Activated T-helper 1 cell treated with anti-CD3 and anti-CD28 coated beads, Interleukin-2, amount 50 U/mL, for 16 hours (primary cell): ENCODE measurements at places on chromosomes 6 and 20.

DNA sequence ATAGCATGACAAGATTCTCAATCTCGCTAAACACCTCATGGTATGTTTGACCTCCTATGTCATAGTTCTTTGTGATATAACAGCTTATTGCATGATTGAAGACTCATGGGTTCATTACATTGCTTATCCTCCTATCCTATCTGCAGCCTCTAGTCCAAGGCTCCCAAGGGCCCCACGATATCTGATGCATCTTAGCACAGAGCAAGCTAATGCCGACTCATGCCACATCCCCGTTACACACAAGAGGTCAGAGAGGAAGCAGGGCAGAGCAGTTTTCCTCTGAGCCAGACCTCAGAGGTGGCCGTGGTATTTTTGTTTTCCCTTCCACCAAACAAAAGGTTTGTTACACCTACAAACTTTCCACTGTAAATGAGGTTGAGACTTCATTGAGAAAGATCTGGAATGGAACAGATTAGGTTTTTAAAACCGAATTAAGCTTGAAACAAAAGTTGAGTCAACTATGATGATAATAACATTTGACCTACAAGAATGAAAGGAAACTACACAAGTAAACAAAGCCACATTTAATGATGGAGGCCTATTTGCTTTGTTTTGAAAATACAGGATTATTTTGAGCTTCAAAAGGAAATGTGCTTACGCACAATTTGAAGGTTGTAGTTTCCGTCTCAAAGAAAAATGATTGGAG, 133.9 kb upstream of the MYLIP start:
- DNase-seq = no peak

DNA sequence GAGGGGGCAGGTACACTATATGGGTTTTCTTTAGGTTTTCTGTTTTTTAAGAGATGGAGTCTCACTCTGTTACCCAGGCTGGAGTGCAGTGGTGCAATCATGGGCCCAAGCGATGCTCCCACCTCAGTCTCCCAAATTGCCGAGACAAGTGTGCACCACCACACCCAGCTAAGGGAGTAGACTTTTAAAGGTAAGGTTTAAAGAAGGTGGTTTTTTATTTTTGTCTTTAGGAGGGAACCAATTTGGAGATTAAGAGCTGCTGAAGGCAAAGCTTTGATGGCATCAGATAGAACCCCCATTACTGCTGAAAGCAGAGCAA, 7.9 kb downstream of the SRSF6 start:
- no peak for DNase-seq

DNA sequence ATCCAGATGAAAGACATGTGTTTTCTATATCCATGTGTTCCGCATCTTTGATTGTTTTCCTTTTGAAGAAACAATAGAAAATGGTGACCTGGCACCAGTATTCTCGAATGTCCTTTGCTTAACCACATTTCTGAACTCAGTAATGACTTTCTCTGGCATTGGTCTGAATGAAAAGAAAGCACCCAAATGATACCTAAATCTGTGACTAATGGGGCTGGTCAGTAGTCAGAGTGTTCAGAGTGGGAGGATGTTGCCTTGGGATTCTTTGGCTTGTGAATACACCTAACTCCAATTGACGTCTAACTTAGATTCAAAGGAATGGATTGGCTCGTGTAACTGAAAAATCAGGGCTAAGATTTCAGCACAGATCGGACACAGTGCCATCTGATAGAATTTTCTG, 27.1 kb downstream of the PARD6B start:
- no peak for DNase-seq

GRCh38 chr6:32603888-32604287, 14.2 kb upstream of the HLA-DRB1 start:
- no peak for DNase-seq

- no peak for DNase-seq
Measured at GRCh38 chr6:43297644-43298564, at the start of gene SLC22A7. SLC22A7 (plus strand) TSS chr6:43298260; CDS start chr6:43298359, 99 bp downstream.

DNA sequence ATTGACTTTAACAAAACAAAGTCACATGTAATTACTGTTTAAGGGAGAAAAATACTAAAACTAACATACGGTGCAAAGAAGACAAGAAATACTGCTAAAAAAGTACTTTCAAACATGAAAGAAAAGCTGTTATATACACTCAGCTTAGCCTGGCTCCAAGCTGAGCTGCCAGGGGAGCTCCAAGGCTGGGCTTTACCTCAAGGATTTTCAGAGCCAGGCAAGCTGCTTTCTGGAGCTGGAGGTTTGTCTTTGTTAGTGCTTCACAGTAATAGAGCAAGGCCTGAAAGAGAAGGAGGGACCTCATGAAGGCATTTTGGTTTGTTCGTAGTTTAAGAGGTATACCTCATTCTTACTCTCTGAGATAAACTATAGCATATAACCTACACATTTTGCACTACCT, 19.6 kb upstream of the ARMH2 start:
- DNase-seq = no peak

GRCh38 chr6:14194483-14194882, 76.9 kb downstream of the CD83 start:
- DNase-seq = no peak

- DNase-seq = no peak
Measured at GRCh38 chr6:166752097-166752496, 125.0 kb upstream of the RPS6KA2 start.

DNA sequence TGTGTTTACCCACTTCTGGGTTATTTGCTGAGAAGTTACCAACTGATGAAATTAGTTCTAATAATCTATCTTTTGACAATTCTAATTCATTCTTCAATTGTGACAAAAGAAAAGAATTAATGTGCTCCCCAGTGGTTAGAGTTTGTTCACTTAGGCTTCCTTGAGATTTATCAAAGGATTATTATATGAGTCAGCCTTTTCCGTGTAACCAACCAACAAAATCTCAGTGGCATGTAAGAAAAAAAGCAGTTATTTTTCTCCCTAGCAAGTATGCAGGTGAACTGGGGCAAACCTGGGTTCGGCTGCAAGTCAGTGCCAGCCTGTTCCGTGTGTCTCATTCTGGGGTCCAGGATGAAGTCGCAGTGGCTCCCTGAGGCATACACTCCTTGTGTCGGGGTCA, 28.8 kb upstream of the HIVEP1 start:
- no peak for DNase-seq

DNA sequence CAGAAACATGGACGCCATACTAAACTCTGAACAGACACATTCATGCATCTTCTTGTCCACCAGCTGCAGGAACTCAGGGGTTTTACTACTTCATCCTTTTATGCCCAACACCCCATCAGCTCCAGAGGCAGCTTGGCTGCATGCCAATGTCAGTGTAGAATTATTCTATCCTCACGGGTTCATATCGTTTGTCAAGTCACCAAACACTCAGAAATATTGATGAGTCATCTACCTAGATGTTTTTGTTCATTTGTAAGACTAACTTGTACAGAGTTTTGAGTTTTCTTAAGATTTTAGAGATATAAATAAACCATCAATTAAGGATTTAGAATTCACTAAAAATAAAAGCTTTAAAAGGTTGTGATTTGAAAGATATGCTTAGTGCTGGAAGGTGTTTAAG, 590.7 kb upstream of the FLRT3 start:
- DNase-seq = no peak

DNA sequence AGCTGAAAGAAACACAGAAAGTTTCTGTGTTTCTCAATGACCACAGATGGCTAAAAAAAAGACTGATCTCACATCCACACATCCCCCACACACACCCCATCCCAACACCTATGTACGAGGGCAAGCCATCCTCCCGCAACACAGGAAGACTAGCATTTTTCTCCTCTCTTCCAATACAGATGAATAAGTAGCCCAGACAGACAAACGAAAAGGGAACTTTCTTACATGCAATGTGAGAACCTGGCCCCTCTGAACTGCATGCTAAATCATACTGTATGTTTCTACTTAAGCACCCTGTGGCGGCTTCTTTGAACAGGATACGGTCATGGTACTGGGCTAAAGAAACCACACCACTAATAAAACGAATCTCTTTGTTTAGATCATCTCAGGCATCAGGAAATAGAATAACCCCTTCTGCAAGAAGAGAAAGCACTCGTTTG, 116.2 kb downstream of the GMDS start:
- DNase-seq = no peak

DNA sequence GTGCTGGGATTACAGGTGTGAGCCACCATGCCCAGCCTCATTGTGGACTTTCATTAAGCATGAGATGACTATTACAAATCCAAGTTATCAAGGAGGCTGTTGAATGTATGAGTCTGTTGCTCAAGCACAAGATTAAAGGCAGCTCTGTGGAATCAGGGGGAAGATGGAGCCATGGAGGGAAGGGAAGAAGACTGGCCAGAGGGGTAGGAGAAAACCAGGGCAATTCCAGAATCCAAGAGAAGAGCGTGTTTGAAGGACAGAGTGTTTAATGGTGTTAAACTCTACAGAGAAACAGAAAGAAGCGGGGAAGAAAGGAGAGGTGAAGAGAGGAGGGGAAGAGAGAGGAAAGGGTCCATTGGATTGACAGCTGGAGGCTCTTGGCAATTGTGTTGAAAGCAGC, 49.8 kb upstream of the TTPAL start:
- no peak for DNase-seq

GRCh38 chr6:142376115-142376514, 74.3 kb downstream of the ADGRG6 start:
- no peak for DNase-seq

DNA sequence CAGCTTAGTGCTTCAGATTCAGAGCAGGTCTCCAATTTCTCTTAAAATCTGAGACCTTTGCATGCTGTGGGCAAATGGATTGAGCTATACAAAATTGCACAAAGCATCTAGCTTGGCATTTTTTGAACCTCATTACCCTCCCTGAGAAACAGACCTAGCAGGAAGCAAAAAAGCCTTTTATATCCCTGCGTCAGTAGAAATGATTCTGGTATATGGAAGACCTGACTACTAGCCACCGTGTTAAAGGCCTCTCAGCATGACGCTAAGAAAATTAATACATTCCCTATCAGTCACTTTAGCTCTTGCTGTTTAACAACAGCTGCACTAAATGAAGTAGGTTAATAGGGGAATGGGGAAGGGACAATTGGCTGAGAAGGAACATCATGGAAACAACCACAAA, 110.7 kb upstream of the SMLR1 start:
- DNase-seq = no peak

DNA sequence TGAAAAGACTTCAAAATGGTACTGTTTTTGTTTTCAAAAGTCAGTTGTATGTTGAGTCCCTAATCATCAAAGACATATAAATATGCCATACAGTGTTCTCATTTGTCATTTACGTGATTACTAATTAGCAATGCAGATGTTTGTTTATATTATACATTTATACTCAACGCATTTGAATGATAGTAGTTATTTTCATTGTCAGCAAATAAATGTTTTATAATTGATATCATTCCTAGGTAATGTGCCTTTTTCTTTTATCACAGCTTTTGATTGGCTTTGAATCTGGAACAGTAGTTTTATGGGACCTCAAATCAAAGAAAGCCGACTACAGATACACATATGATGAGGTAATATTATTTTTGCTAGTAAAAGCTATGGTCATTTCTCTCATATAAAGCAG, 62.6 kb downstream of the STXBP5 start:
- no peak for DNase-seq
